ENCODE measurements at places on chromosomes 3 and 15.

DNA sequence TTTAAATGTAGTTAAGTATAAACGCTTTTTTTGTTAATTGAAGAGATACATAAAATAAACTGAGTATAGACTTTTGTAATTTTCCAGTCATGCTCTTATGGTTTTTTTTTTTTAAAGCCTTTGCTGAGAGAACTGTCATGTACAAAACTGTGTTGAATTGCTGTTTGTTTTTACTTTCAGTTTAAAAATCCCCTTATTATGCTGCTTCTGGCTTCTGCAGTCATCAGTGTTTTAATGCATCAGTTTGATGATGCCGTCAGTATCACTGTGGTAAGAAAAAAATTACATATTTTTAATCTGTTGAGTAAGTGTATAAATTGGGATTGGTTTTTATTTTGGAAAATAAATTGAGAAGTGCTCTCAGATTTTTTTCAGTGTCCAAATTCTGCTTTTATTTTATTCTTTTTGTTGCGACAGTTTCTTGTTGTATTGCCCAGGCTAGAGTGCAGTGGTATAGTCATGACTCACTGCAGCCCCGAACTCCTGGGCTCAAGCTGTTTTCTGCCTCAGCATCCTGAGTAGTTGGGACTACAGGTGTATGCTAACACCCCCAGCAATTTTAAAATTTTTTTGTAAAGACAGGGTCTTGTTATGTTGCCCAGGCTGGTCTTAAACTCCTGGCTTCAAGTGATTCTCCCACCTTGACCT is 40.7 kb downstream of the ATP2C1 start:
- no peak for DNase-seq

DNA sequence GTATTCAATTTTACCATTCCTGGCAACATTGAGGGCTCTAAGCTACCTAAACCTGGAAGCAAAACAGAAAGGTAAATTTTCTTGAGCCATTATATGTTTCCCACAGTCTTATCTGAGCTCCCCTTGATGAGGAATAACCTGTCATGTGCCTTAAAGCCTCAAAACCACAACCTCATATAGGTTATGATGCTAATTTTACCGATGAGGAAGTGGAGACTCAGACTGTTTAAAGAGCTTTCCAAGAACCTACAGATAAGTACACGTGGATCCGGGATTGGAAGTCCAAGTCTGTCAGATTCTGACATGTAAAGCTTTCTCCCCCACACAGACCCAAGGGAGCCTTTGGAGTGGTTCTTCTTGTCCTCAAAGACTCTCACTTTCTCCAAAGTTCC is 140.5 kb downstream of the SEMA6D start:
- no peak for DNase-seq

- no peak for DNase-seq
Observed at GRCh38 chr3:177245250-177245649, 48.0 kb upstream of the TBL1XR1 start.

DNA sequence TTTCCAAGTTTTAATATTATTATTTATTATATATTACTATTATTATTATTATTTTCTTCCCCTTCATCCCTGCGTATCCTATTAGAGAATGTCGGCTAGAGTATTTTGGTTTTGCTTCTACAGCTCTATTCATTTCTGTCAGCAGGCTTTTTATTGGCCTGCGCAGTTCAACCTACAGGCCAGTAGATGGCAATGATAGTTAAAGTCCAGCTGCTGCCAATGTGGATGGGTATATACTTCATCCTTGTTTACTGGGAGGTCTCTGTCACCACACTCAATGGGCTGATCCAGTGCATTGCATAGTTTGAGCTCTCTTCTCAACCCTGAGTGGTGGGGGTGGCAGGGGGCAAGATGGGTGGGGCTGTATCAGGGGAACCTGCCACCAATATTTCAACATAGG is 799.8 kb downstream of the NSUN3 start:
- DNase-seq = no peak

- no peak for DNase-seq
Observed at GRCh38 chr3:30227571-30228301, 378.7 kb upstream of the TGFBR2 start.

- DNase-seq = no peak
Observed at GRCh38 chr3:58246148-58247047, 8.8 kb downstream of the ABHD6 start.

DNA sequence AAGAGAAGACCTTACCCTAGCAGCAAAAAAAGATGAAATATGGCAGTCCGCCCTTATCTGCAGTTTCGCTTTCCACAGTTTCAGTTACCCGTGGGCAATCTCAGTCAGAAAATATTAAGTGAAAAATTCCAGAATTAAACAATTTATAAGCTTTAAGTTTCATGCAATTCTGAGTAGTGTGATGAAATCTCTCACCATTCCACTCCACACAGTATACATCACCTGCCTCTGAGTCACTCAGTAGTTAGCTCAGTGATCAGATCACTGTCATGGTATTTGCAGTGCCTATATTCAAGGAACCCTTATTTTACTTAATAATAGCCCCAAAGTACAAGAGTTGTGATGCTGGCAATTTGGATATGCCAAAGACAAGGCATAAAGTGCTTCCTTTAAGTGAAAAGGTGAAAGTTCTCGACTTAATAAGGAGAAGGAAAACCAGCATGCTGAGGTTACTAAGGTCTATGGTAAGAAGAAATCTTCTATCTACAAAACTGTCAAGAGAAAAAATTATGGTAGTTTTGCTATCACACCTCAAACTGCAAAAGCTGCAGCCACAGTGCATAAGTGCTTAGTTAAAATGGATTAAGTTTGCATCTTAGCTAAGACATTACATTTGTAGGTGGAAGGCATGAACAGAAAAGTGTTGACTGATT is 48.1 kb downstream of the HSPBAP1 start:
- DNase-seq = no peak

GRCh38 chr3:55012091-55012490 is 84.2 kb upstream of the LRTM1 start:
- DNase-seq = no peak

GRCh38 chr15:61250613-61251012 is 21.5 kb upstream of the RORA start:
- DNase-seq = no peak

DNA sequence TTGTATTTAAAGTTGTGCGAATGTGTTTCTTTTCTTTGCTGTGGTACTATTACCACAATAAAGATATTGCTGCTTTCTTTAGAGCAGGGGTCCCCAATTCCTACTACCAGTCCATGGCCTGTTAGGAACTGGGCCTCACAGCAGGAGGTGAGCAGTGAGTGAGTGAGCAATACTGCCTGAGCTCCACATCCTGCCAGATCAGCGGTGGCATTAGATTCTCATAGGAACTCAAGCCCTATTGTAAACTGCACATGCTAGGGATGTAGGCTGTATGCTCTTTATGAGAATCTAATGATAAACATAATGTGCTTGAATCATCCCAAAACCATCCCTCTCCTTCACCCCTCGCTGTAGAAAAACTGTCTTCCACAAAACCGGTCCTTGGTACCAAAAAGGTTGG is 41.6 kb downstream of the DMXL2 start:
- no peak for DNase-seq

DNA sequence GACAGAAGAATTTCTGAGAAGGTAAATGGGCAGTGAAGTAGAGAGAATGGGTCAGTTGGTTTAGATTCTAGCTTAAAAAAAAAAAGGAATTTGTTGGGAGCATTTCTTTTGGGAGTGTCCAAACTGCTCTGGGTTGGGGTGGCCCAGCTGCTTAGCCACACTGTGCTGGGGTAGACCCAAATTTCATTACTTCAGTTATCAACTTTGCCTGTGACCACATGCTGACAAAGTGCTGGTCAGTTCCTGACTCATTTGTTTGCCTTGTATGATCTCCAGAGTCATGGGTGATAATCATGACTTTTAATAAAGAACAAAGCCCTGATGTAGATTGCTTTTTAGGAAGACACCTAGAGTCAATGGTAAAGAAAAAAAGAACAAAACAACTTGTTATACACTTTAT is 121.5 kb upstream of the FGF7 start:
- no peak for DNase-seq

GRCh38 chr3:39917065-39917773 is 107.8 kb downstream of the MYRIP start:
- no peak for DNase-seq

GRCh38 chr15:84773716-84774115 is 25.3 kb downstream of the ZNF592 start:
- no peak for DNase-seq

- DNase-seq = no peak
Observed at GRCh38 chr15:101781928-101782327, 21.4 kb upstream of the OR4F6 start.

- DNase-seq = no peak
Observed at GRCh38 chr15:57118013-57118799, 199.8 kb downstream of the TCF12 start.

DNA sequence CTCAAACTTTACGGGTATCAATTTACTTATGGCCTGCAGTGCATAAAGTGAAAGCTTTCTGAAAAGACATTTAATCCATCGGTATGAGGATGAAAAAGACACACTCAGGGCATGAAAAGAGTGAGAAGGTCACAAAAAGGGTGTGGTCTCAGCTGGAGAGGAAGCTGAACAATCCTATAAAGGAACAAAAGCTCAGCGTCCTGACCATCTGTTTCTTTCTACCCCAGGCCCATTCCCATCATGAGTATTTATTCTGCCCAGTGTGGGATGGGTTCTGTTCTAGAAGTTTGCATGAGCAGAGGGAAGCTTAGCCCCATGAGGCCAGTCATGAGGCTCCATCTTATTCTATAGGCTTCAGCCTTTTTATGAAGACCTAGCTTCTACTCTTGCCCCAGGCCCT is 144.6 kb downstream of the LPP start:
- no peak for DNase-seq

- no peak for DNase-seq
Observed at GRCh38 chr15:101254157-101255050, 2.6 kb upstream of the CHSY1 start.

GRCh38 chr3:54421943-54422342 is 299.6 kb downstream of the CACNA2D3 start:
- no peak for DNase-seq

- no peak for DNase-seq
Observed at GRCh38 chr15:60477916-60478565, 901 bp downstream of the ICE2 start.

GRCh38 chr15:59711451-59712243 is 22.5 kb upstream of the BNIP2 start:
- no peak for DNase-seq

- DNase-seq = no peak
Observed at GRCh38 chr3:10910367-10910766, 82.2 kb upstream of the SLC6A1 start.

- no peak for DNase-seq
Observed at GRCh38 chr15:25903024-25903581, 40.0 kb upstream of the ATP10A start.

GRCh38 chr3:197549261-197549885 is 6.4 kb downstream of the BDH1 start:
- DNase-seq = no peak

DNA sequence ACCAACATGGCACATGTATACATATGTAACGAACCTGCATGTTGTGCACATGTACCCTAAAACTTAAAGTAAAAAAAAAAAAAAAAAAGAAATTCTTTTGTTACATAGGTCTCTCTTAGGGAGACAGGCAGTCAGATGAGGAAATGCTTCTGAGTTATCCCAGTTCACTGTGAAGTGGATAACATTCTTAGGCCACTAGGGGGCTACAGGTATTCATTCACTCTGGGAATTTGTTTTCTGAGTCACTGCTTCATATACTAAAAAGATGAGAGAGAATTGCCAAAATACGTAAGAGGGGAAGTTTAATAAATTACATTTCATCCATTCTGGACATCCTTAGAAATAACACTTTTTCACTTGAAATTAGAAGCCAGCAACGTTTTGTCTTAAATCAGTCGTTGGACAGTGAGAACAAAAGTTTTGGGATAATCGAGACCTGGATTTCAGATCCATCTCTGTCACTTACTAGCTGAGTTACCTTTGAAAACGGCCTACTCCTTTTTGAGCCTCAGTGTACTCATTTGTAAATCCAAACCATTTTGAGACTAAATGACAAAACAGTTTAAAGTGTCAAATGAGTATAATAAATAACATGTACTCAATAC is 738.4 kb upstream of the ALCAM start:
- DNase-seq = no peak

All from vagina (tissue), 2 donors.